PC-9 (cell line): ENCODE measurements at places on chromosomes 12 and 14.

- no peak for DNase-seq
Measured at GRCh38 chr14:97185186-97185585, 388.0 kb downstream of the VRK1 start.

DNA sequence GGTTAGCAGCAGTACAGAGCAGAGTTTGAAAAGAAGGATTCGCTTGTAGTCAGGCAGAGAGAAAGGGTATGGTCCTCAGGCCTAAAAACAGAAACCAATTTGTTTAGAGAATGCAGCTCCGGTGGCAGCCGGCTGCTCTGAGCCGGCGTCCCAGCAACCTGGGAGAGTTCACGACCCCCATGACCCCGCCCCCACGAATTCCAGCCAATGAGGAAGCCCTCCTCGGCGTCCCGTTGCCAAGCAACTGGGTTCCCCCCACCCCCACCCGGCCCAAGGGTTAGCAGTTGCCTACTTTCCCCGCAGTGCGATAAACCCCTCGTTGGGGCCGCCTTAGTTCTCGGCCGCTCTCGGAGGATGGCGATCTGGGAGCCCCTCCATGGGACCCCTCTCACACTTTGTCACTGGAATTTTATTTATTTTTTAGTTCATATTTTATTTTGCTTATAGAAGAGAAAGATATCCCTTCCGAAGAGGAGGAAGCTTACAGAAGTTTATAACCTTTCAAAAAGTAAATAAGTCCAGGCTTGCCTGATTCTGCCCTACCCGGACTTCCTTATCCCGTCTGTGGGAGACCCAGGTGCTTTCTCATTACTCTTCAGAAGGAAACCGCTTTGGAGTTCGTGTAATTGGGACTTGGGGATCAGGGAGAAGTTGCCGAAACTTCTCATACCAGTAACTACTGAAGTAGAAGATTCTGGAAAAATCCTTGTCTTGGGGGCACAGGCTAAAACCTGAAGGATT lies at the start of gene CCDC60:
CCDC60 (plus strand) TSS at position 300 of the 741 bp plus-strand sequence. CDS start 448 bp downstream, outside the sequence.
- DNase-seq, result no peak

- no peak for DNase-seq
Measured at GRCh38 chr12:68336889-68337303, 4.7 kb upstream of the MDM1 start.

DNA sequence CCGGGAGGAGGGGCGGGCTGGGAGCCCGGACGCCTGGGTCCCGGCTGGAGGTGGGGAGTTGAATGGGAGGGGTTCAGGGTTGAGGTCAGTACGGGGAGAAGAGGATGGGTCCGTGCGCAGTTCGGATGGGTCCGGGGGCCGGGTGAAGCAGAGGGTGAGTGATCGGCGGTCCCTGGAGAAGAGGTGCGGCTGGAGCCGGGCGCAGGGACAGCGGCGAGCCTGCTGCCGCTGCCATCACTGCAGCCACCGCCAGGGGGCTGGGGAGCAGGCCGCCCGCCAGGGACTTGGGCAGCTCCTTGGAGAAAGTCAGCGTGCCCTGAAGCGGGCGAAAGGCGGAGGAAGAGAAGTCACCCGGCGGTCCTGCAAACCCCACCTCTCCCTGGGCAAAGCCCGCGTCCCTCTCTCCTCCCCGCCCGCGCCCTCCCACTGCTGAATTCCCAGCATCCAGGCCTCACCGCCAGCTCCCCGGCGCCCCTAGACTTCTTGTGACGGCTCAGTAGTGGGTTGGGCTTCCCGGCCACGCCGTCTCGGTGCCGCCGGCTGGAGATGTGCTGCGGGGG lies 6.0 kb upstream of the GPR84 start:
- peak; percentile 56 for DNase-seq

DNA sequence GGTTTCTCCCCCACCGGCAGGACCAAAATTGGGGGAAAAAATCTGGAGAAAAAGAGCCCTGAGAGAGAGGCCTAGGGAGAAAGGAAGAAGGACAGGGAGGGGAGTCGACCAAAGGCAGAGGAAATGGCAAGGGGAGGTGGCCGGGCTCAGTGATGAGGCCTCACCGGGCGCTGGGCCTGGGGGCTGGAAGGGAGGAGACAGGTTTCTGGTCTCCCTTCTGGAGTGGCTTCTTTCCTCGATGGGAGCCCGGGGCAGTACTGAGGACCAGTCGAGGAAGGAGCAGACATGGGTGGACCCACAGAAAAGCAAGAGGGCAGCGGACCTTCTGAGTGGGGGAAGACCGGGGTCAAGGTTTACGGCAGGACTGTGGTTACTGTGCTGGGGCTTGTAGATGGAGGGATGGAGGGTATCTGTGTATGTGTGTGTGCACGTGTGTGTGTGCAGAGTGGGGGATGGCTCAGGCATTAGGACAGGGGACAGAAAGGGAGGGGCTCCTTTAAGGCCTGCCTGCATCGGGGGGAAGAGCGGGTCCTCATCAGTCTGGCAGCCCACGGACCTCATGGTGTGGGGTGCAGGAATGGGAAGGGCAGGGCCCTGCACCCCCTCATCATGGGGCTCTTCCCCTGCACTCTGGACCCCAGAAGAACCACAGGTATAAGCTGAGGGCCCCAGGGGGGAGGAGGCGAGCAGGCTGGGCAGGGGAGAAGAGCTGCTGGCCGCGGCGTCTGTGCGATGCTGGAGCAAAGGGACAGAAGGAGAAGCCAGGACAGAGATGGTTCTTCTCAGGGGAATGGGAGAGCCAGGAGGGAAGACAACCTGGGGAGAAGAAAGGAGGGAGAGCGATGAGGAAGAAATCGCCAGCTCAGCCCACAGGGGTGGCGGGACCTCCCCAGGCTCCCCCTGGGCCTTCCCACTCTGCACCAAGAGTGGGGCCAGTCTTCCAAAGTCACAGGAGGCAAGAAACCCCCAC lies 15.1 kb upstream of the RPLP0 start:
- DNase-seq, result no peak

- no peak for DNase-seq
Measured at GRCh38 chr12:109777544-109777943, 55.7 kb downstream of the TRPV4 start.

GRCh38 chr14:54220071-54220703 lies 176.6 kb upstream of the CDKN3 start:
- DNase-seq, result no peak

DNA sequence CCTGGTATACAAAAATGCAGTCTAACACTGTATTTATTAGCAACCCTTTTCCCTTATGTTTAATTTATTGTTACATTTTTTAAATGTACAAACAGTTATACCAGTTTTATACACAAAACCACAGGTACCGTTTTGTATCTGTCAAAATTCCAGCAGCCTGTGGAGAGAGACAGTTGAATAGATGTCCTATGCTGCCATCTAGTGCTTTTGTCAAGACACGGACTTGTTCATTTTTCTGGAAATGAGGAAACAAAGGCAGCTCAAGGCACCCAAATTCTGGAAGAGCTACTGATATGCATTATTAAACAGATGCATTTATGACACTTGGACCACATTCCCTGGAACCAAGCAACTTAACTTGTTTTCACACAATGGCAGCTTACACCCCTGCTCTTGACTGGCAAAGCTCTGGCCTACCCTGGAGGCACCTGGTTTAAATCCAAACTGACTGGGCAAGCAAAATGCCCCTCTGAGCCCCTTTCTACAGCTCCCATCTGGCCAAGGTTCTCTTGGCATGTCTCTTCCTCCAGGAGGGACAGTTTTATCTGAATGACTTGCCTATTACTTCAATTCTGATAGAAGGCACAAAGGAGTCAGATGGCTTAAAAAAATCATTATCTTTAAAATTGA lies 286.9 kb upstream of the PRKD1 start:
- DNase-seq, result no peak

DNA sequence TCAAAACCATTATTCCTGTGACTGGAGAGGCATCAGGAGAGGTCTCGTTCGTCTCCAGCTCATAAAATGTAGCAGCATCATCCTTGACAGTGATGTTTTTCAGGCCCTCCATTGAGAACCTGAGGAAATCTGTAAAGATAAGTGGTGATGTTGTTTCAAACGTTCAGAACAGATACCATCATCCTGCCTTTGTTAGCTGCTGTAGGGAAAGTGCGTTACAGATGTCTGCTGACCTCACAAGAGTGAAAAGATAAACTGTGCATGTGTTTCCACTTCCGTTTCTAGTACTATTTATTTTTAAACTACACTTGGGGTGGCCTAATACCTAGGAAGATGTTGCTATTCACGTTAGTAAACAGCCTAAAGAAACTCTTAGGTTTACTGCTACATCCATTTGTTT lies 28.4 kb downstream of the BCL2L14 start:
- no peak for DNase-seq

GRCh38 chr12:119780786-119781434 lies 96.2 kb downstream of the CIT start:
- peak; percentile 14 for DNase-seq

- DNase-seq, result peak; percentile 33
Measured at GRCh38 chr12:76030341-76031080, 1.1 kb downstream of the PHLDA1 start.

- DNase-seq, result no peak
Measured at GRCh38 chr12:2261708-2262107, 208.9 kb downstream of the CACNA1C start.

DNA sequence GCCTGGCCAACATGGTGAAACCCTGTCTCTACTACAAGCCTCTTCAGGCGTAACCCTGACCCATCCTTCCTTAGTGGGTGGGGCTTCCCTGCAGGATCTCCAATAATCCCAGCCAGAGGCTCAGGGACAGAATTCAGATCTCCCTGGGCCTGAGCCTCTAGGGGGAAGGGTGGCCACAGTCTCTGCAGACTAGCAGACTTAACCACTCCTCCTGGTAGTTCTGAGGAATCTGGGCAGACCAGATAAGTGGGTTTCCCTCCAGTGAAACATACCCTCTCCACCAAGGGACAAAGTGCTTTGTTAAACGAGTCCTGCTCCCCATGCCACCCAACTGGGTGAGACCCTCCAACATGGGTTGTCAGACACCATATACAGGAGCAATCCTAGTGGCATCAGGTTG lies 36.6 kb upstream of the TRIM9 start:
- DNase-seq, result peak; percentile 63

- DNase-seq, result no peak
Measured at GRCh38 chr14:76337635-76338545, 38.0 kb upstream of the ESRRB start.

GRCh38 chr12:27477049-27477448 lies 30.5 kb downstream of the SMCO2 start:
- DNase-seq, result no peak

DNA sequence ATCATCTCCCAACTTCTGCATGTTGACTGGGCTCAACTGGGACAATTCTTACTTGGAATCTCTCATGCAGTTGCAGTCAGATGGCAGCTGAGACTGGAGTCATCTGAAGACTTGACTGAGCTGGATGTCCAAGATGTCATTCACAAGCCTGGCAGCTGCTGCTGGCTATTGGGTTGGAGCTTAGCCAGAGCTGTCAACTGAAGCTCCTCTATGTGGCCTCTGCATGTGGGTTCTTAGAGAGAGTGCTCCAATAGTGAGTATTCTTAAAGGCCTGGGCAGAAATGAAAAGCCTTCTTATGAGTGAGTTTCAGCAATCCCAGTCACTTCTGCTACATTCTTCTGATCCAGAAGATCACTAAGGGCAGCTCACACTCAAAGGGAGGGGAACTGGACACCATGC lies 440.9 kb downstream of the LRIG3 start:
- DNase-seq, result no peak

GRCh38 chr14:22319526-22320361 lies 269.3 kb downstream of the DAD1 start:
- DNase-seq, result peak; percentile 40

- DNase-seq, result no peak
Measured at GRCh38 chr14:39762576-39763401, 330.6 kb upstream of the FBXO33 start.

DNA sequence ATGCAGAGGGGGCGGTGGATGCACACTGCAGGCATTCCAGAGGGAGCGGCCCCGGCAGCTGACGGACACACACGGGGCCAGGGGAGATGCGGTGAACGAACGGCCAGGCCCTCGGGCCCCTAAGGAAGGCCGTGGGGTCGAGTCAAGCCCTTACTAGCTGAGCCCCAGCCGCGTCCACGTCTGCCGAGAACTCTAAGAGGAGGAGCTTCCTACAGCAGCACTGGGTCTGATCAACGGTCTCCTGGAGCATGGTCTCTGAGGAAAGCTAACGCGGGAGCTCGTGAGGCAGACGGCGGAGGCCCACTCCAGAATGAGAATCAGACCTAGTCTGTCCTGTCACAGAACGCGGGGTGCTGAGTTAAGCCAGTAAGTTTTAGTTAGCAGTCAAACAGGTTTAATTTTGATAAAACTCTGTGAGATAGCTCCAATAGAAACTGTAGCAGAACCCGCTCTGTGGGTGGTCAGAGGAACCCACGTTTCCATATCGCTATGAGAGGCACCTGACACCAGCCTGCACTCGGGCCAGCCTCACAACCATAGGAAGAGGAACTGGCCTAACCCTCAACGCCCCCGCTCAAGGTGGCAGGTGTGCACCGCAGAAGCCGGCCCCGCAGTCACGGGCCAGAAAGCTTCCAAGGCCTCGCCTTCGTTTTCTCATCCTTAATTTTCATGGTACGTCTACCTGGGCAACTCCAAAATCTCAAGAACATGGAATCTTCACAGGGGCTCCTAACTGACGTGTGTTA lies 55.5 kb downstream of the CDC42BPB start:
- DNase-seq, result no peak

DNA sequence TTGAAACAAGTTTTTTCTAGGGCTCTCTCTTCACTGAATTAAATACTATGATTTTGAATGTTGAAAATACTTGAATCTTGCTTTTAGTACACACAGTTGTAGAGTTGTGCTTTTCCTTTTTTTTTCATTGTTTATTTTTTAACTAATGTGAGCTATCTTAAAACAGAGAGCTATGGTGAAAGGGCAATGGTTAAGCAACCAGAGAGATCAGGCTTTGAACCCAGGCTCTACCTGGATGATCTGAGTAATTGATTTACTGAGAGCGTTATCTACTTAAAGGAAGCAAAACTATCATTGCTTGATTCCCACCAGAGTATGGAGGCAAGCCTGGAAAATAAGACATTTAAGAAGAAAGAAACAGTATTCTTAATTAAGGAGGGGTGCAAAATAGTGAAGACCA lies 138.6 kb downstream of the DUSP6 start:
- no peak for DNase-seq

GRCh38 chr14:79369359-79370332 lies 841.7 kb downstream of the DIO2 start:
- no peak for DNase-seq

- no peak for DNase-seq
Measured at GRCh38 chr12:105229371-105229770, 6.6 kb downstream of the APPL2 start.

- no peak for DNase-seq
Measured at GRCh38 chr12:120314220-120314619, 12.1 kb downstream of the SIRT4 start.
